ENCODE measurements at places on chromosomes 6 and 20.

- no peak for DNase-seq
These were observed 312.1 kb upstream of the DEFB112 start for GRCh38 chr6:50361641-50362331.

DNA sequence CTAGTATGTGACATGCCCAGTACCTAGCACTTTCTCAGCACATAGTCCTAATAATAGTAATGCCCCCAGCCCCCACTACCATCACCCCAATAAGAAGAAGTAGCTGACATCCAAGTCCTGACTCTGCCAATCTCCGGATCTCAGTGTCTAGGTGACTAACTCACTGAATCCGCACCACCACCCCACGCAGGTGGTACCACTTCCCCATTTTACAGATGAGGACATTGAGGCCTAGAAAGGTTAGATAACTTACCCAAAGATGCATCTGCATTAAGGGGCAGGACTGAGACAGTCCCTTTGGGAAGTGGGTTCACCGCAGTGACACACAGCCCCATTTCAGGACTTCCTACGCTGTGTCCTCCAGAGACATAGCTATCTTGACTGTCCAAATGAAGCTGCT lies 241.2 kb downstream of the TFAP2C start:
- DNase-seq, result no peak

DNA sequence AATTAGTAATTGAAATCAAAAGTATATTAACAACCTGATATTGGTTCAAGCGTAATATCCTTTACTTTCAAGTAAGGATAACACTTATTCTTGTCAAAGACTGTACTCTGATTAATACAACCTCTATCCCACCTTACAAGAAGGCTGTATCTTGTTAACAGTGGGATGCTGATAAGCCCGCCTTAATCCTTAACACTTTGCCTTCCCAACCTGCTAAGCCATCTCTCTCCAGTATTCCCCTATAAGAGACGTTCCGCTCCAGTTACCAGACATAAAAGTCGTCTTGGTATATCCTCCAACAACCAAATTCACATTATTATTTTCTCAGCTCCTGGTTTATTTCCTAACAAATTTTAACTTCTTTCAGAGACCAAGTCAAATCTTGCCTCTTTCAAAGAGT lies 2.0 kb downstream of the BTBD9 start:
- no peak for DNase-seq

DNA sequence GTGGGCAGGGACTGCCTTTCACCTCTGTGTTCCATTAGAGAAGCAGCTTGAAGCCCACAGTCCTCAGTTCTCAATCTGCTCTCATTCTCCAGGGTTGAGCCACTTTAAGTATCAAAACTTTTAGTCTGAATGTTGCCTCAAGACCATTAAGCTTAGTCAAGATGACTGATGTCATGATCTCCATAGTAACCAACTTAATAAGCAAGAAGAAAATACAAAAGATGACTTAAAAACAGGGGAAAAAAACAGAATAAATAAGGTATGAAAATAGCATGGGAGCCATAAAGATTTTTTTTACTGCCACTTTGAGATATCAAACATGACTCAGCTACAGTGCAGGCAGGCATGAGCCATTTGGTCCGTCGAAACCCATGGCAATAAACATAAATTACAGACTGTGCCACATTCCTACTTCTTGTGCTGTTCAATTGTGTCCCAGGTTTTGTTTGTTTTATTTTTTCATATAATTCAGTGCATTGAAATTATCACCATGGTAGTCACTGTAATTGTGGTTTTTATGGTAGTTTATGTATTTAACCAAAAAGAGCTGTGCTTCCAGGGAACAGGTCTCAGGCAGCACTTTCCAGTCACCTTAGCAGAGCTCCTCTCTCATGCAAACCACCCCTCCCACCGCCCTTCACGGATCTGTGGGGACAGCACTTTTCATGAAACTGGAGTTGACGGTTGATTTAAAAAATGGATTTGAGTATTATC lies 156.5 kb upstream of the INSM1 start:
- no peak for DNase-seq

DNA sequence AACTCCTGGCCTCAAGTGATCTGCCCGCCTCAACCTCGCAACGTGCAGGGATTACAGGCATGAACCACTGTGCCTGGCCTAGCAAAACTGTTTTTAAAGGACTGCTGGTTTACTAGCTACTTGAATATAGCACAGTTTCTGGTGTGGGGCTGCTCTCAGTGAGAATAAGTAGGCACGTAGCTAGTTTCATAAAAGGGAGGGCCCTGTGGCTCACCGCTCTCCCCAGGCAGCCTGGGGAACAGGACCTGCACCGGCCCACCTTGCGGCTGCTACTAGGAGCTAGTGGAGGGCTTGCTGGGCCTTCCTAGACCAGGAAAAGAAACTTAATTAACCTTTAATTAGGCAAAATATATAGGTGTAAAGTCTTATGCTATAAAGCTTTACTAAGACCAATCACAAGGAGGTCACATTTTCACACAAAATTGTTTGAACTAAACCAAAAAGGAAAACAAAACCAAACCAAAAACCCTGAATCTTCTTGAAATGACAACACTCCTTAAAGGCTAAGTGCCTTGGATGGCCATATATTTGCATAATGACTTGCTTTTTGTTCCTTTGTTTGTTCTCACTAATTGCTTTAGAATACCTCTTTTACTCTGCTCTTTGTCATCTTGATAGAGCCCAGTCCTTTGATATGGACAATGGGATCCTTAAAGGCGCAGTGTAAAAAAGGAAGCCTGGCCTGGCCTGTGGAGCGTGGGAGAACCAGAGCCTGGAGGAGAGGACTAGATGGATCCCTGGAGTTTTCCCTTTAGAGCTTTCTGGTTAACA lies 69.5 kb upstream of the SAMD5 start:
- no peak for DNase-seq

DNA sequence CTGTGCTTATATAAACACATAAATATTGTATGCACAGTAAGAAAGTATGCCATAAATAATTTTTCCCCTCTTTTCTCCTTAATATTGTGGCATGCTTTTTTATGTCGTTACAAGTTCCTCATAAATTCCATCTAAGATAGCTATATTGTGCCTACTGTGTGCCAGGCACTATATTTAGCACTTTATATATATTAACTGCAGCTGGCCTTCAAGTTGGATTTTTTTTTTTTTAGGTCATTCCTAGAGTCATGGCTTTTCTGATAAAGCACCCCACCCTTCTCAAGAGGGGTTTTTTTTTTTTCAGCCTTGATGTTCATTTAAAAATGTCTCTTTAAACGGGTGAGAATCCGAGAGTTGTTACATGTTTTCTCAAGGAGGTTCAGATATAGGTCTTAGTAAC lies 42.8 kb upstream of the RNF8 start:
- no peak for DNase-seq

DNA sequence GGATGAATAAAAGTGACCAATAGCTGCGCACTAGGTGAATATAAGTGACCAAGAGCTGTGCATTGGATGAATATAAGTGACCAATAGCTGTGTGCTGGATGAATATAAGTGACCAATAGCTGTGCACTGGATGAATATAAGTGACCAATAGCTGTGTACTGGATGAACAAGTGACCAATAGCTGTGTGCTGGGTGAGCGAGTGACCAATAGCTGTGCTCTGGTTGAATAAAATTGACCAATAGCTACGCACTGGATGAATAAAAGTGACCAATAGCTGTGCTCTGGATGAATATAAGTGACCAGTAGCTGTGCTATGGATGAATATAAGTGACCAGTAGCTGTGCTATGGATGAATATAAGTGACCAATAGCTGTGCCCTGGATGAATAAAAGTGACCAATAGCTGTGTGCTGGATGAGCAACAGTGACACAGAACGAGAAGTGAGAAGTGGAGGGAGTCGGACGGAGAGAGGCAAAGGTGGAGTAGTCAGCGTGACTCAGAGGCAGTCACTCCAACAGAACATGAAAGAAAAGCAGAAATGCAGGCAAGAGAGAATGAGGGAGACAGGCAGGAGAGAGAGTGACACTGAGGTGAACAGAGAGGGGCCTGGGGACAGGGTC lies 38.5 kb downstream of the RBM38 start:
- no peak for DNase-seq

DNA sequence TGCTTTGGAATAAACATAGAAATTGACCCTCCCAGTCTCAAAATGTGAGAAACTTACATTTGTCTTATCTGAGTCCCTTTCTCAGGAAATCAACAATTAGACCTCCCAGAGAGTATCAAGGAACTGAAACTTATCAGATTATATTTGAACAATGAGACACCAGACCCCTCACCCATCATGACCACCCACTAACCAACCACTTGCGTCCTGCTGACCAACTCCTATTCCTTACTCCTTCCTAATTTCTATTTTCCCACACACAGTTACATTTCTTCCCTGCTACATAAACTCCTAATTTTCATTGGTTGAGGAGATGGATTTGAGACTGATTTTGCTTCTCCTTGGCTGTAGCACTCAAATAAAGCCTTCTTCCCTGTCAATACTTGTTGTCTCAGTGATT lies 97.9 kb downstream of the TPBG start:
- no peak for DNase-seq

- no peak for DNase-seq
These were observed 622 bp downstream of the GPANK1 start for GRCh38 chr6:31663961-31664789.

- no peak for DNase-seq
These were observed 95.7 kb upstream of the HMGCLL1 start for GRCh38 chr6:55674672-55675071.

GRCh38 chr20:13877793-13878192 lies 93.0 kb downstream of the NDUFAF5 start:
- DNase-seq, result no peak

DNA sequence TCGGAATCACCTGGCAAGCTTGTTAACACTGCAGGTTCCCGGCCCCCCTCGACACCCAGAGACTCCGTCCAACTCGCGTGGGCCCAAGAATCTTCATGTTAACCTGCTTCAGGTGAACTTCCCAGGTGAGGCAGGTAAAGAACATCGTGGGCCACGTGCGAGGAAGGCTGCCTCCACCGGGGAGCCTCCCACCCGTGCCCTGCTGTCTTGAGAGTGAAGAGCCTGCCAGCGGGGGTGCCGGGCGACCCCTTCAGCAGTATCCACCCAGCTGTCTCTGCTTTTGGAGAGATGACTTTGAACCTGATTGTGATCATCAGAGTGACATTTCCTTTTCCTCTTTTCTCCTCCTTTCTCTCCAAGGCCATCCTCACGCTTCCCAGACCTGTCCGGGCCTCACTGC lies 22.9 kb upstream of the RTF2 start:
- no peak for DNase-seq

DNA sequence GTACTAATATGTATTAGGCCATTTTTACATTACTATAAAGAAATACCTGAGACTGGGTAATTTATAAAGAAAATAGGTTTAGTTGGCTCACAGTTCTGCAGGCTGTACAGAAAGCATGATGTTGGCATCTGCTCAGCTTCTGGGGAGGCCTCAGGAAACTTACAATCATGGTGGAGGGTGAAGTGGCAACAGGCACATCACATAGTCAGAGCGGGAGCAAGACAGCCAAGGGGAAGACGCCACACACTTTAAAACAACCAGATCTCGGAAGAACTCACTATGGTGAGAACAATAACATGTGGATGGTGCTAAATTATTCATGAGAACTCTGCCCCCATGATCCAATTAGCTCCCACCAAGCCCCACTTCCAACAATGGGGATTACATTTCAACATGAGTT lies 41.3 kb upstream of the CEP162 start:
- DNase-seq, result no peak

DNA sequence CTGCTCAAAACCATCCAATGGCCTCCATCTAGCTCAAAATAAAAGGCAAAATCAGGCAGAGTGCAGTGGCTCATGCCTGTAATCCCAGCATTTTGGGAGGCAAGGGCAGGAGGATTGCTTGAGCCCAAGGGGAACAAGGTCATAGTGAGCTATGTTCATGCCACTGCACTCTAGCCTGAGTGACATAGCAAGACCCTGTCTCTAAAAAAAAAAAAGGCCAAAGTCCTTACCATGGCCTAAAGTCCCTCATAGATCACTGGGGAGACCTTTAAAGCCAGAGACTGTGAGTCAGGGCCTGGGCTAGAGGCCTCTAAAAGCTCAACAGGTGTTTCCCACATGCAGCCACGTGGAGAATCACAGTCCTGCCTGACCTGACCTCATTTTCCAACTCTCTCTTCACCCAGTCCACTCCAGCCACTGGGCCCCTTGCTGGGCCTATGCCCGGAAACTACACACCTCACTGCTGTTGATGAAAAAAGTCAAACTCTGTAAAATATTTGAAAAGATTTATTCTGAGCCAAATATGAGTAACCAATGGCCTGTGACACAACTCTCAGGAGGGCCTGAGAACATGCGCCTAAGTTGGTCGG lies 28.2 kb upstream of the TAB2 start:
- DNase-seq, result no peak

GRCh38 chr6:9612489-9612888 lies 802.4 kb downstream of the TFAP2A start:
- no peak for DNase-seq

GRCh38 chr6:32118782-32119628 lies 9.0 kb downstream of the ATF6B start:
- DNase-seq, result peak; percentile 46

GRCh38 chr20:53582574-53583351 lies 10.9 kb downstream of the ZNF217 start:
- no peak for DNase-seq

- no peak for DNase-seq
These were observed 24.2 kb upstream of the TAGAP start for GRCh38 chr6:159068904-159069578.

GRCh38 chr6:6981681-6982322 lies 126.0 kb upstream of the RREB1 start:
- DNase-seq, result no peak

DNA sequence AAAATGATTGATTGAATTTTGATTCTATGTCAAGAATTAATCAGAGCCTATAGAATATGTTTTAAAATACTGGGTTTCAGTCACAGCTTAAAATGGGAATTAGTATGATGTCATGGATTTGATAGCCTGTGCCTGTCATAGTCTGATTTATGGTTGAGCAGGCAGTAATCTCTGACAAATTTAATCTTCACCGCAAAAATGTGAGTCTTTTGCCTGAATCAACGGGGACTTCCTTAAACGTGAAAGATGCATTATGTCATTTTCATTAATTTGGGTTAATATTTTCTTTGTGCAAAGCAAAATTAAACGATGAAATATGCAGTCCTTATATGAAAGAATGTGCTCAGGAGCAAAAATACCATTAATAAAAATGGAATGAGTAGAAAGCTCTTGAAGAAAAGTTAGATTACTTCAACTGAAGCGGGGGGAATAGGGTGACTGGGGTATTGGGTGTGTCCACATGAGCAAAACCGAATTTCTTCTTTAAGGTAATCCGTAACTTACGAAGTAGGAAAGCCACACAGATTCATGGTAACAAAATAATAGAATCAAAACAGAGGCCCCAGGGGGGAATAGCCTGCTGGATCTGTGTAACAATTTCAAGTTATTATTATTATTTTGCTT lies 339.6 kb upstream of the NOX3 start:
- no peak for DNase-seq

GRCh38 chr6:151232899-151233298 lies 6.9 kb upstream of the AKAP12 start:
- no peak for DNase-seq

DNA sequence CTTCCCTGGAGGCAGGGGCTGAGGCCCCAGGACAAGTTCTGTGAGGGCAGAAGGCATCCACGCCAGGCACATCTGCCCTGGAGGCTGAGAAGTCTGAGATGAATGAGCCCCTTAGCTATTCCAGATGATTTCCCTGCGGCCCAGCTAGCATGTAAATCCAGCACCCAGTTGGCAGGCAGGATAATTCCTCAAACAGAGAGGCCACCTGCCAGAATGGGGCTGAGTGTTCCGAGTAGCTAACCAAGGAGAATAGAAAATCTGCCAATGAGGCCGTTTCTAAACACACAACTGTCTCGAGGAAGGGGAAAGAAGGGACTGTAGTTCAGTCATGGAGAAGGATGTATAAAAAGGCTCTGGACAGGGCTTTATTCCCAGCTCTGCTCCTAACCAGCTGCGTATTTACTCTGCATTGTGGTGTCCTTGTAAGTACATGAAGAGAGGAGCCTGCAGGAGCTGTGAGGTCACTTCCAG lies 211.4 kb upstream of the CDYL start:
- DNase-seq, result no peak

Data from stimulated activated CD8-positive, alpha-beta memory T cell treated with anti-CD3 and anti-CD28 coated beads, Interleukin-2, amount 100 ng/mL, for 1 hour (primary cell).